ENCODE measurements at places on chromosomes 7 and 10. TPM values are rescaled to one million over a fixed set of nuclear protein-coding genes. Genes with fewer than 3 reads are reported as not detected.

DNA sequence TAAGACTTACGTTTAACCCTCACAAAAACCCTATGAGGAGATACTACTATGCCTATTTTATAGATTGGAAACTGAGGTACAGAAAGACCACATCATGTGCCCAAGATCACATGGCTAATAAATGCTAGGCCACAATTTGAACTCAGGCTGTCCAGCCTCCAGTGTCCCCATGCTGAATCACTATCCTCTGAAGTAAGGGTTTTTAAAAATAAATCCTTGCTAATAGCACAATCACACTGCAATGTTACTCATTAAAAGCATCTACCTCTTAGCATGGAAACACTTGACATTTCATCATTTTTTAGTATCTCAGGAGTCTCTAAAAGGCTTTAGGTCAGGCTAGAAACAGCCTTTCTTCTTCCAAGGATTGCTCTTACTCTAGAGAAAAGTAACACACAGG is 50.0 kb upstream of the PPP1R3C start:
- no peaks in the 10 kb centered on the region for H3K27me3 ChIP-seq
- no peak overlapping the region for H3K4me3 ChIP-seq
- no peak for DNase-seq
- peaks cover 14% of the 10 kb centered on the region for H3K4me1 ChIP-seq
- H3K27ac ChIP-seq: no peak overlapping the region

PRKAG2 gene
- total RNA-seq: 73.9 TPM

GRCh38 chr10:48456361-48456804 is 148.5 kb downstream of the ARHGAP22 start:
- H3K27me3 ChIP-seq: no peaks in the 10 kb centered on the region
- no peak overlapping the region for H3K4me3 ChIP-seq
- no peaks in the 10 kb centered on the region for H3K36me3 ChIP-seq

DNA sequence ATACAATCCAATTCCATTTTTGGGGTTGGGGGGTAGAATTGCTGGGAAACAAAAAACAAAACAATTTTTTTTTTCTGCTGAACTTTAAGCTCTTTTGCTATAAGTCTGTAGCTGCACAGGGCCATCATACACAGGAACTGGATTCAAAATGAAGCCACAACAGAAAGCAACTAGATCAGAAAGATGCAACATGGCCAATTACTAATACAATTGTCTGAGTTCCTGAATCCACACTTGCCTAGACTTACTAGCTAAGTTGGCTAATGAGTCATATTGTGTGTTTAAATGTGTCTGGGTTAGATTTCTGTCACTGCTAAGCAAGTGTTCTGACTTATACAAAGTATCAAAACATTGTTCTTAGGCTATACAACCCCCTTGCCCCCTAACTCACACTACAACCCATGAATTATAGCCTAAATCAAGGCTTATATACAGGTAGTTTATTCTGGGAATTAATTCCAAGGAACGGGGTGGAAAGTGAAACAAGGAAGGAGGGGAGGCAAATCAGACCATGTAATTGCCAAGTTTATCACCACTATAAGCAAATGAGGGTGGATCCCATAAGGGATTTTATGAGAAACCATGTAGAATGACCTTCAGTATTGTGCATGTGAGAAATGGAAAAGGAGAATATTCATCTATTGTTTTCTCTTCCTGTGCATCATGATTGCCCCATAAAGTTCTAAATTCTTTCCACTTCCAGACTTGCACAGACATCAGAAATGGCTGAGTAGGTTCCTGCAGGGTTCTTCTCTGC is 337.9 kb upstream of the SORCS1 start:
- no peaks in the 10 kb centered on the region for H3K27me3 ChIP-seq
- no peaks in the 10 kb centered on the region for H3K4me1 ChIP-seq
- no peak for DNase-seq
- H3K36me3 ChIP-seq: no peaks in the 10 kb centered on the region
- H3K27ac ChIP-seq: no peak overlapping the region
- no peak overlapping the region for H3K4me3 ChIP-seq

- peaks cover 54% of the 10 kb centered on the region for H3K4me1 ChIP-seq
- no peak overlapping the region for H3K4me3 ChIP-seq
- H3K27ac ChIP-seq: peak overlapping the region; percentile 96
- peaks cover 6% of the 10 kb centered on the region for H3K36me3 ChIP-seq
These were observed 106.4 kb upstream of the FAM133B start for GRCh38 chr7:92696584-92696983.

- peak; percentile 46 for DNase-seq
- no peaks in the 10 kb centered on the region for H3K4me1 ChIP-seq
- no peaks in the 10 kb centered on the region for H3K36me3 ChIP-seq
- H3K27me3 ChIP-seq: no peaks in the 10 kb centered on the region
- no peak overlapping the region for H3K4me3 ChIP-seq
These were observed 303.3 kb downstream of the IPMK start for GRCh38 chr10:57964351-57964750.

PLCE1 gene
- total RNA-seq: 0.23 TPM

TMEM229A gene
- total RNA-seq: not detected

DNA sequence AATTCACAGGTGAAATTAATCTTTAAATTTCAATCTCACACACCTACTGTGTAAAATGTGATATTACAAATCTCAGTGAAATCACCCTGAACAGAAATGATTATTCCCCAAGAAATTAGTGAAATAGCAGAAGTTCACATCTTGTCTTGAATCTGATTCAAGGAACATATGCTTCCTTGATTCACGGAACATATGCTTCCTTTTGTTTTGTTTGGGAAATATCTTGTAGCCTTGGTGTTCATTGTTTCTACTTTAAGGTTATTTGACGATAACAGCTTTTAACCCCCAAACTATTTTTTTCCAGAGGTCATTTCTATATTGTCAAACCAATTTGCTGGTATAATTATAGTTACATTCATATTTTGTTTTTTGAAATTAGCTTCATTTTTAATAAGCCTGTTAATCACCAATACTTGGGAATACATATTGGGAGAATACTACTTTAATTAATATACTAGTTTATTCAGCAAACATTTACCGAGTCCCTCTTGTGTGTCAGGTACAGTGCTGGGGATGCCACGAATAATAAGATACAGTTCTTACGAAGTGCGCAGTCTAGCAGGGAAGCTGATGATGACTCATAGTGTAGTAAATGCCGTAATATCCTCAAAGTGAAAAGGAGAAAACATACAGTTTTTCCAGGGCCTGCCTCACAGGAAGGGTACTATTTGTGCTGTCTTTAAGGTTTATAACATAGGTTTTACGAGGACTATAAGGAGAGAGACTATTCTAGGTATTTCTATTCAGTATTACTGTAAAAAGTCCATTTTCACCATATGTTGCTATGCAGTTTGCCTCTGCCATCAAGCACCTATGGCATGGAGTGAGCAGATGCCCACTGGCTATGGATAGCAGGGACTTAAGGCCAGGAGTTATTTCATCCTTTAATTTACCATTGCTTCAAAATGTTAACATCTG is 32.5 kb downstream of the PRKAR2B start:
- no peaks in the 10 kb centered on the region for H3K36me3 ChIP-seq
- H3K4me1 ChIP-seq: no peaks in the 10 kb centered on the region
- H3K27me3 ChIP-seq: peaks cover 41% of the 10 kb centered on the region
- DNase-seq: peak; percentile 37

- H3K27ac ChIP-seq: no peak overlapping the region
- no peak overlapping the region for H3K4me3 ChIP-seq
These were observed 138.5 kb downstream of the CPED1 start for GRCh38 chr7:121126801-121127534.

GRCh38 chr10:37937864-37938263 is 38.6 kb downstream of the ZNF25 start:
- H3K4me3 ChIP-seq: no peak overlapping the region
- no peaks in the 10 kb centered on the region for H3K4me1 ChIP-seq
- DNase-seq: no peak
- no peaks in the 10 kb centered on the region for H3K36me3 ChIP-seq
- no peaks in the 10 kb centered on the region for H3K27me3 ChIP-seq
- H3K27ac ChIP-seq: no peak overlapping the region

- H3K4me3 ChIP-seq: no peak overlapping the region
- peaks cover 13% of the 10 kb centered on the region for H3K27me3 ChIP-seq
- DNase-seq: no peak
- H3K4me1 ChIP-seq: no peaks in the 10 kb centered on the region
- H3K36me3 ChIP-seq: no peaks in the 10 kb centered on the region
- H3K27ac ChIP-seq: no peak overlapping the region
These were observed 328.5 kb downstream of the ADARB2 start for GRCh38 chr10:1408651-1409367.

EBF3 gene
- not detected for total RNA-seq

DNA sequence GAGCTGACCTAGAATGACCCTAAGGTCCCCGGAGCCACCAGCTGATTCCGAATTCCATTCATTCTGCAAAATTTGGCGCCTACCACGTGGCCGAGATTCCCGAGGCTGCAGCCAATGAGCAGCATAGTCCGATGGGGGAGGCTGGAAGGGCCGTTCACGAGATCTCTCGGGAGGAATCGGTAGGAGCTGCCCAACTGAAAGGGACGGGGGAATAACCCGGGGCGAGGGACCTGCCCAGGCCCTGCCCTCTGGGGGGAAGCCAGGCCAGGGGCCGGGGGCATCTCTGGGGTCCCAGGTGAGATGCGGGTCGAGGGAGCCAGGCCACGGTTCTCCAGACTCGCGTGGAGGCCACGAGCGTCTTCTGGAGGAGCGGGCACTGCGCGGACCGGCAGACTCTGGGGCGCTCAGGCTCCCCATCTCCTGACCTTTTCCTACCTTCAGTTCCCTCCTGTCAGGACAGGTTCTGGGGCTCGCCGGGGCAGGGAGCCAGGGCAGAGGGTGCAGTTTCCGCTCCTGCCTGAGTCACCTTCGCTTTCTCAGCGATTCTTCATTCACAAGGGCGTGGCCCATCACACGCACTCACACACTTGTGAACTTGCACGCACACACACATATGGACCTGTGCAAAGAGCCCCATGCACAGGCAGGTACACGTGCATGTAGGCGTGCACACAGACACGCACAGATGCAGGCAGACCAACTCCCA is 173.4 kb downstream of the RNF216 start:
- peak overlapping the region; percentile 85 for H3K27ac ChIP-seq
- H3K4me1 ChIP-seq: peaks cover 12% of the 10 kb centered on the region
- no peaks in the 10 kb centered on the region for H3K27me3 ChIP-seq
- H3K4me3 ChIP-seq: peak overlapping the region; percentile 32

TRIM74 gene
- 0.26 TPM for total RNA-seq

DNA sequence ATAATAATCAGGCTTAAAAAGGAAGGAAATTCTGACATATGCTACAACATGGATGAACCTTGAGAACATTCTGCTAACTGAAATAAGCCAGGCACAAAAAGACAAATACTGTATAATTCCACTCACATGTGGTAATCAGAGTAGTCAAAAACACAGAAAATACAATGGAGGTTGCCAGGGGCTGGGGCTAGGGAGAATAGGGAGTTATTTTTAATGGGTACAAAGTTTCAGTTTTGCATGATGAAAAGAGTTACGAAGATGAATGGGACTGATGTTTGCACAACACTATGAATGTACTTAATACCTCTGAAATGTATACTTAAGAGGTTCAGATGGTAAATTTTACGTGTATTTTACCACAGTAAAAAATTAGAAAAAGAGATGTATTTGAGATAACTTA is 145.6 kb downstream of the DOCK4 start:
- peaks cover 18% of the 10 kb centered on the region for H3K4me1 ChIP-seq
- H3K27ac ChIP-seq: no peak overlapping the region
- no peaks in the 10 kb centered on the region for H3K27me3 ChIP-seq
- H3K4me3 ChIP-seq: no peak overlapping the region
- H3K36me3 ChIP-seq: no peaks in the 10 kb centered on the region

DNA sequence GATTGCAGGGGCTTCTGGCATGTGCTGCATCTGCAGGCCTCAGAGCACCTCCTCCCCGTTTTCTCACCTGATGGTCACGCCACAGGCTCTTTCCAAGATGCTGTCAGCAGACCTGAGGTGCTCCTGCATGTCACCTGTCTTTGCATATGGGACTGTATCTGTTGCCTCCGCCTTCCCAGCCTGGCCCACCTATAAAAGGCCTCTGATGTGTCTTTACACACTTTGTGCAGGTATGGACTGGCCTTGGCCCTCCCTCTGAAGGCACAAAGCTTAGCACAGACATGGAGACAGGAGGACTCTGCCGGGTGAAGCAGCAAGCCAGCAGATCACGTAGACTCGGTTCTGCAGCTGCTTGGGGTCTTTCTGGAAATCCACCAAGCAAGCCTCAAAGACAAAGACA is 220.9 kb upstream of the PPP2R2D start:
- H3K27me3 ChIP-seq: no peaks in the 10 kb centered on the region
- H3K36me3 ChIP-seq: no peaks in the 10 kb centered on the region
- H3K4me1 ChIP-seq: no peaks in the 10 kb centered on the region
- H3K27ac ChIP-seq: no peak overlapping the region

DNA sequence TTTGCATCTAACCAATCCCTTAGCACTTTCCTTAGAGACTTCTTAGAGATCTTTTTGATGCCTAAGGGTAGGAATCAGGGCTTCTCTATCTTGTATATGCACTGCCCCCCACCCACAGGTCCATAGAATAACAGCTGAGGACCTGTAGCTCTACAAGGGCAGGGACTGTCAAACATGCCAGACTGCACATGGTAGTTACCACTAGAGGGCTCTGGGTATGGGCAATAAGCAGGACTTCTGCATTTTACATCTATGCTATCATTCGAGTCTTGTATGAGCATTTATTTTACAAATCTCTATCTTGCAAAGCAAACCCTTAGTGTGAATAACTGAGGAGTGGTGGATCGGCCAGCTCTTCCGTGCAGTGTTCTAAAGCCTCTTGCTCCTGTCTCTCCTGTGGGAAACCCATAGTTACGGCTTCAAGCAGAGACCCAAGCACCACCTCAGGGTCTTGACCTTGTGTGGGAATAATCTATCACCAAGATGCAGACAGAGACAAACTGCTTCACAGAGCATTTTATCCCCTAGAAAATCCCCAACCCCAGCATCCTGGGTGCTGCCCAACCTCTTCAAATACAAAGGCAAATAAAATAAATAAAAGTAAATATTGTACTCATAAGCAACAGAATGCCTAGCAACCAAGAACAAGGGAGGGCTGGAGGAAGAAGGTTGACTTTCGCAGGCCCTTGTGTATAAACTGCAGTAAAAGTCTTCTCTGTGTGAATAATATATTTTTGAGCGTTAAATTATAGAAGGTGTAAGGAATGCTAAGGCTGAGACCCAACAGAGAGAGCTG is 219.3 kb downstream of the WDR11 start:
- H3K36me3 ChIP-seq: no peaks in the 10 kb centered on the region
- no peaks in the 10 kb centered on the region for H3K27me3 ChIP-seq
- peaks cover 22% of the 10 kb centered on the region for H3K4me1 ChIP-seq
- peak overlapping the region; percentile 64 for H3K27ac ChIP-seq

C10orf105 gene
- total RNA-seq: not detected

DNA sequence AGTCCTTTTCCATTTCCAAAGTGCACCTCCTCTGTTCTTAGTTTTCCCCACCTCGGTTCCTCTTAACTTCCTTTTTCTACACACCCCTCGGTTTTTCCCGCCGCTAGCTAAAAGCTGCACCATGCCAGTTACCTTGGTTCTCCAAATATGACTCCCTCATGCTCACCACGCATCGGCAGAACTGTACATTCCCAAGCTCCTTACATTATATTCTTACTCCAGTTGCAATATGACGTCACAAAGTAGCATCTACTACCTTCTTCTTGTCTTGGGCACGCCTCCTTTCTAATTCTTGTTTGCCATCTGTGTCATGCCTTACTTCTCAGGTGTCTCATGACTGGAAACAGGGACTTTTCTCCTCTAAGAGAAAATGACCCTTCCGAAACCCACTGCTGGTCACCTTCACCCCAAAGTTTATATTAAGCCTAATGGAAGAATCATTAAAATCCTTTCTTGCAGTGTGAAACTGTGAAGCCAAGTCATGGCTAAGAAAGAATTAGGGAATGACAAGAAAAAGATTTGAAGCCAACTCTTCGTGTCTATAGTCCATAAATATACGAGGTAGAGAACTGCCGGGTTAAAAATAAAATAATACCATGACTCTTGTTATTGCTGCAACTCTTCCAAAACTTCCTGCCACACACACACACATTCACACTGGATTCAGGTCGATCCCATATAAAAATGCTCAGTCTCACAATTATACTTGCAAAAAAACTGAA is 1.7 kb downstream of the ESYT2 start:
- peak overlapping the region; percentile 87 for H3K4me3 ChIP-seq
- H3K4me1 ChIP-seq: peaks cover 15% of the 10 kb centered on the region
- no peaks in the 10 kb centered on the region for H3K27me3 ChIP-seq
- peak; percentile 47 for DNase-seq

ANKRD2 gene
- total RNA-seq: 1.8 TPM

Data from MCF 10A (cell line).